ENCODE measurements at places on chromosomes 2 and 18.
A peak's percentile ranks its signal among the peaks of the same experiment; 100 is the strongest.

- DNase-seq = no peak
Observed at GRCh38 chr2:236616031-236616430, 46.4 kb downstream of the ACKR3 start.

GRCh38 chr2:239531456-239532241 is 130.8 kb upstream of the HDAC4 start:
- DNase-seq = no peak

DNA sequence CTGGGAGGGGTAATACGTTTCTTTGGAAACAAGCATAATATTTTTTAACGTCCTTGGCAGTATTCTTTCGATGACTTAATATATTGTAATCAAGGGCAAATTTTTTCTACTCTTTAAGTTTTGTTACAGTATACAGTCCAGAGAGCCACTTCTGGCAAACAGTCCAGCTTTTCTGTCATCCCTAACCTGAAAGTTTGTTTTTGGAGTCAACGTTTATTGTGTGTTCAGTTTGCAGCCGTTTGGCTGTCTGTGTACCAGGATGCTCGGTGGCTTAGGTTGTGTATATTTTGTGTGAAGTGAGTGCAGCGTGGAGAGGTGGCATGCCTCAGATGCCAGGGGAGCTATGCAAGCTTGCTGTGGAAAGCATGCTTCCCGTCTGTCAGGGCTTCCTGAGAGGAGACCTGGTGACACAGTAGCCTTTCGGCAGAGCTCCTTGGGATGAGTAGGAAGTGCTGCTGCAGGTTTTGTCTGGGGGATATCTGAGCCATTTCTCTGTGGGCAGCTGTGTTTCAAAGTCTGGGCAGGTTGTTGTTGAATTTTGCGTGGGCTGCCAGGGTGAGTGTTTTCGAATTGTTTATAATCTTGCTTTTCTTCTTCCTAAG is 14.7 kb downstream of the MAP3K20 start:
- no peak for DNase-seq

DNA sequence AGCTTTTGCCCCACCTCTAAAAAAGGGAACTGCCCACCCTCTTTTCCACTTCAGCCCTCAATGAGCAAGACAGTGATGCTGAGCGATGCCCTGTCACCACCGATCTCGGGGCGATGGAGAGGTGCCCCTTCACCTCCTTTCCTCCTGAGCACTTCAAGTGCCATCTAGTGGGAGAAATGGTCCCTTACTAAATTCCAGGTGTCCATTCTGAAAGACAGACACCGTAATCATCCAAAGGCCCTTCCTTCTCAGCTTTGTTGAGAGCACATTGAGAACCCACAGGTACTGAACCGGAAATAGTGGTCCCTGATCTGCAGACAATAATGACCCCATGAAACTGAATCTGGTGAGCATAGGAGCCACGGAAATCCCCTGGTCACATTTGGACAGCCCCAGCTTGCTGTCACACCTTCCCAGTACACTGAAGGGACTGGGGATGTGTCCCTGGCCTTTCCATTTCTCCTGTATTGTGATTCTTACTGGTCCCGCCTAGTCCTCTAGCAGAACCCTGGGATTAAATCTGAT is 38.5 kb downstream of the KCTD18 start:
- peak; percentile 47 for DNase-seq

- DNase-seq = no peak
Observed at GRCh38 chr18:42268798-42269197, 313.8 kb downstream of the PIK3C3 start.

DNA sequence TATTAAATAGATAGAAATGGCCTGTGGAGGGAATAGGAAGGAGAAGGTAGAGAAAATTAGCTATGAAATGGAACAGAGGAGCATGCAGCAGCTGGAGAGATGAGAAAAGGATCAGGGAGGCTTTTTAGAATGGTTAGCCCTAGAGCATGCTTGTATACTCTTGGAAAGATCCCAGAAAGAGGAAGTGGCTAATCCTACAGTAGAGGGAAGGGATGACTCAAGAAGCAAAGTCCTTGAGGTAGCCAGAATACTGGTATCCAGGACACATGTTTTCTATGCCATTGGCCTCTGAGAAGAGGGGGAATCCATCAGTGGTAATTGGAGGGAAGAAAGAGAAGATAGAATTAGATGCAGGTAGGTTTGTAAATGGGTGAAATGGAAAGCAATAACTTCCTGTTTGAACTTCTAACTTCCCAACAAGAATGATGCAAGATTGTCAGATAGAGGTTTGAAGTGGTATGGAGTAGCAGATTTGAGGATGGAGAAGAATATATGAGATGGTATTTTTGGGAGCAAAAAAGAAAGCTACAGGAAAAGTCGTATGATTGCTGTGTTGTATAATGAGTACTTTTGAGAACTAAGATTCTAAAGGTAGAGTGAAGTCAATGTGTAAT is 17.1 kb upstream of the OSBPL6 start:
- DNase-seq = no peak

DNA sequence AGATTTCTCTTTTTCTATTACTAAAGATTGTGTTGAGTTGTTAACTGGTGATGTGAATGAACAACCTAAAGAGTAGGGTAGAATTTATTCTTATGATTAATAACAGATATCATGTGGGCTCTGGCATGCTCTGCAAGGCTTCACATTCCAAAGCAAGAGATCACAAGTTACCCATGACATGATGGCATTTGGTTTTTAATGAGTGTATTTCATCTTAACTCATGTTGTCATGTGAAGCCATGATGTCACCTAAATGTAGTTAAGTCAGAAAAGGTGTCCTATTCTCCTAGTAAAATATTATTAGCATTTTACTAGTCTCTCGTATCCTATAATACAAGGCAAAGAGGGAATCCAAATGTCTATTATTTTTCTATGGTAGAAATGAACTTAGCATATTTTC is 678.0 kb downstream of the ARHGAP15 start:
- no peak for DNase-seq

DNA sequence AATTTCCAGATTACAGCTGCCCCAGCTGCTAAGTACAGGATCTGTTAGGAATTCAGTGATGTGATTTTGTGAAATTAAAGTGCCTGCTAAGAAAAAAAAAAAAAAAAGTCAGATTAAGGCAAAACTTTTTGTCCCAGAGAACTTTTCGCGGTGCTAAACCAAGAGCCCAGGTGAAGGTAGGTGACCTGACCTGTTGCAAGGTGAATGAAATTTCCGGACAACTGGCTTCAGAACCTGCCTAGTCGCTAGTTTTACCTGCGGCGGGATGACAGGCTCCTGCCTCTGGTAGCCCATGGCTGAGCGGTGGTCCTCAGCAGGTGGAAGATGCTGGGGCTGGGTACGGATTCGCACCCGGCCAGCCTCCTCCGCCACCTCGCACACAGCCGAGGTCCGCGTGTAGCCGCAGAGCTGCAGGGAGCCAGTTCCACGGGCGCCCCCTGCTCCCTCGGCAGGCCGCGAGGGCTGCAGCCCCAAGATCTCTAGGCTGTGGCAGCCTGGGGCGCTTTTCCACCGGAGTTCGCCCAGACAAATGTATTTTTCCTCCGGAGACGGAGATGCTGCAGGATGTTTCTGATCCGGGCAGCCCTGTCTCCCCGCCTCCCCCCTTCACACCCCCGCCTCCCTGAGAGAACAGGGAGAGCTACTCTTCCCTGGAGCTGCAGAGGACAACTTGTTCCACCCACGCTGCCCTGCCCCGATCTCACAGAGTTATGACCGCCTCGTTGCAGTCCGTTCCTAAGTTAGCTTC is at the start of gene SLC38A11:
Gene SLC38A11 (minus strand): TSS at position 572 of the 748 bp plus-strand sequence. CDS start 278 bp downstream, at position 294.
- no peak for DNase-seq

- no peak for DNase-seq
Observed at GRCh38 chr2:120239488-120240287, 13.0 kb upstream of the RALB start.

- no peak for DNase-seq
Observed at GRCh38 chr18:45951016-45951714, 16.0 kb downstream of the EPG5 start.

DNA sequence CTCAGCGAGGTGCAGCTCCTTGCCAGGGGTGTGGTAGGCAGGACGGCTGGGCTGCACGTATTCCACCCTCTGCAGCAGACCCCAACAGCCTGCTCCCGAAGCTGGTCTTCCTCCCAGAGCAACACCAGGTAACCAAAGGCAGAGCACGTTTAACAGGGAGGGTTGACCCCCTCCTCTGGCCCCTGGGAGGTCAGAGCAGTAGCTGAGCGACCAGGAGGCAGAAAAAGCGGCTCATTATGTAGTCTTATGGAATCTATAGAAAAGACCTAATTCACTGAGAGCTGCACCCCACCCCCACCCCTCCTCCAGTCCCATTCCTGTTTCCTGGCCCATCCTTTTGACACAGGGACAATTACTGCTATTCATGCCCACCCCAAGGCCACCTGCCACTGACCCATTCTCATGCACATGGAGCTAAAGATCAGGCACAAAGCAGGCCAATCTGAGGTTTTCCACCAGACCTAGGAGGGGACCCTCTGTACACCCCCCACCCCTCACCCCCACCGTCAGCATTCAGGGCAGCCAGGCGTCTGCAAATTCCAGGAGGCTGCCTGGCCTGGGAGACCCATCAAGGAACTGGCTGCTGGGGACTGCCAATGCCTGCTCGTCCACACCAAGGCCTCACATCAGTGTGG is 60.9 kb upstream of the FZD7 start:
- DNase-seq = no peak

- DNase-seq = no peak
Observed at GRCh38 chr2:230329946-230330605, 3.1 kb downstream of the SP140L start.

GRCh38 chr18:22422909-22423548 is 5.3 kb upstream of the CTAGE1 start:
- DNase-seq = no peak

GRCh38 chr2:105321875-105322646 is 7.5 kb downstream of the TGFBRAP1 start:
- no peak for DNase-seq

DNA sequence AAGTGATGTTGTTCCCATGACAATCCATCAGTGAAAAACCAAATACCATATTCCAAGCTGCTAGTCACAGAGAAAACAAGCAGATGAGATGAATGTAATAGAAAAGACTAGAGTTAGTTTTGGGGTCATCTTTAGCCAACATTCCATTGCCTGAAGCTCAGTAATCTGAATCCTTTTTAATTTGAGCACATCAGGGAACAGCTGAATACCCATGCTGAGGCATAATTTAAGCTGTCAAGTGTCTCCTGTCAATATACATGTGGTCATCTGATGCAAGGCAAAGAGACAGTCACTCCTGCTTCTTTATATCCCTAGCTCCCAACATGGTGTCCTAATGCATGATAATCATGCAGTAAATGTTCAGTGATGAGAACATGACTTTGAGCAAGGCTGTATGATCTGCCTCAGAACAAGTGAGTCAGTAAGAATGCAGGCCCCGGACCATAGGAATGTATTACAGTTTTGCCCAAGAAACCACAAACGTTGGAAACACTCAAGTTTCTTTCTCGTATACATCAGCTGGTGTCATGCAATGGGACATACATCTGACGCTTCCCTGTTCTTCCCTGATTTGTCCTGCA is 48.0 kb downstream of the CDK15 start:
- DNase-seq = no peak

DNA sequence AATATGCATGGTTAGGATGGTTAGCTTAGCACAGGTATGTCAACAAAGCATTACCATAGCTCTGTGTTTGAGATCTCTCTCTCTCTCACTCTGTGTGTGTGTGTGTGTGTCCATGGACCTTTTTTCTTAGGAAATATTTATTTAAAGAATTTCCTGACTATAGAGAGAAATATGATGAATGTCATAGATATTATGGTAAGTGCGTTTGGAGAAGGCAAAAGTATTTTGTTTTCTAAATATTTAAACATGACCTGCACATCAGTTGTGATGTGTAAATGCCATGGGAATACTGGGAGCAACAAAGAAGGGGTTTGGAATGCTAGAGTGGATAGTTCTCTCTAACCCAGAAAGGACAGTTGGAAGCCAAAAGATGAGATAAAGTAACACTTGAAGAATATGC is 3.9 kb upstream of the TMEM178A start:
- DNase-seq = no peak

GRCh38 chr2:71932037-71932779 is 215.5 kb downstream of the CYP26B1 start:
- DNase-seq = no peak

- DNase-seq = peak; percentile 81
Observed at GRCh38 chr2:70086278-70086837, 919 bp upstream of the PCBP1 start.

DNA sequence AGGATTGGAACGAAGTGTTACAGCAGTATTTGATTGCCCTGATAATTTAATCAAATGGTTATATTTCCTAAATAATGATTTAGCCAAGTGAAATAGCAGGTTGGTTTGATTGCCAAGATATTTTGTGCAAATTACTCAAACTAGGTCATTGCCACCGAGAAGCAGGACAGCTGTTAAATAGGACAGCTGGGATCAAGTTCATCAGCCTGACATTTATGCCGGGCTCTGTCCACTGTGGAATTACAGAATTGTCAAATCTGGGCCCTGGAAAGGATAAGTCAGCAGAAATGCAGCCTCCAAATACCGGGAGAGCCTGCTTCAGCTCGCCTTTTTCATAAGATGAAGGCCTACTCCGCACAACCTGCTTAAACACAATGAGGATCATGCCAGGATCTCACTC is 73.9 kb upstream of the RPL31 start:
- DNase-seq = no peak

- DNase-seq = no peak
Observed at GRCh38 chr2:36371070-36371874, 15.7 kb downstream of the CRIM1 start.

GRCh38 chr2:222481941-222482340 is 57.6 kb downstream of the SGPP2 start:
- DNase-seq = no peak

DNA sequence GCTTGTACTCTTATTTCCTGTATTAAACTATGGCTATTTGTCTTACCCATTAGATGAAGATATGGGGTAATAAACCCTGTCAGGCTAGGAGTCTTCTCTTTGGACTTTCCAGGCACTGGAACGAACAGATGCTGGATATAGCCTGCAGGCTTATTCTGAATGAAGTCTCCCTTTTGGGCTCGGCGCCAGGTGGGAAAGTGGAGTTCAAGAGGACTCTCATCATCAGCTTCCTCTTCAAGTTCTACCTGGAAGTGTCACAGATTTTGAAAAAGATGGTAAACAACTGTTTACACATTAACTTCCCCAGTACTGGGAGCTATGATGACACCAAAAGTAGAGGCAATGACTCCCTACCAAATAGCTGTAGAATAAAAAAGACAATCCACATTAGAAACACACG is 27.9 kb downstream of the AOX1 start:
- DNase-seq = no peak

DNA sequence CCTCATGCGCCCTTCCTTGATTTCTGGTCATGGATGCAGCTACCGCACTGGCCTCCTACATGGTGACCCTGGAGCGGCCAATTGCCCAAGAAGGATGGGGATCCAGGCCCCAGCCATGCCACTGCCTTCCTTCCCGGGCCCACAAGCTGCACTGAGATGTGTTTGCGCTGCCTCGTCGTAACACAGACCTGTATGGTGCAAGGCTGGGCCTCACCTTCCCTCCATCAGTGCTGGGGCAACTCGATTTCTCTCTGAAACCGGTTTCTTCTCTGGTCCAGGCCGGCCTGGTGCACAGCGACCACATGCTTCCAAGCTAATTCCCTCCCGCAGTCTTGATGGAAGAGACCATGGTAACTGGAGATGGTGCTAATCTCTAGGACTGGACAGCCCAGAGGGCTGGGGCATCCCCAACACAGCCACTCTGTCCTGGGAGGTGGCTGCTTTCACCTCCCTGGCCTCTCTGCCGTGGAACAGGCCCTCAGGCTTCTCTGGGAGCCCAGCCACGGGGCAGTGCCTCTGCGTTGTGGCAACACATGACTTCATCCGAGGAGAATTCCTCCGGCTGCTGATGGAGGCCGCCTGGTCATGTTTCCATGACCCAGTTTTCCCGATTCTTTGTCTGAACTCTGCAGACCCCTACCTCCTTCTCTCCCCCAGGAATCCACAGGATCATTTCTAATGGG is 184.2 kb downstream of the GLI2 start:
- DNase-seq = no peak

Measured in stimulated activated CD4-positive, alpha-beta T cell treated with anti-CD3 and anti-CD28 coated beads, Interleukin-15, amount 100 ng/mL, for 24 hours (primary cell).